Anterior cingulate cortex (tissue), 58 donors: ENCODE measurements at places on chromosomes 1 and 21.

GRCh38 chr1:100629391-100629790 lies 90.2 kb upstream of the VCAM1 start:
- DNase-seq = no peak

- no peak for DNase-seq
These were observed 222.0 kb downstream of the SDCCAG8 start for GRCh38 chr1:243477731-243478290.

- DNase-seq = no peak
These were observed at the start of gene SPRR1B for GRCh38 chr1:153030895-153031294. Gene SPRR1B, plus strand, starts transcription at chr1:153031203. Its CDS starts 1,143 bp downstream, at chr1:153032346.

DNA sequence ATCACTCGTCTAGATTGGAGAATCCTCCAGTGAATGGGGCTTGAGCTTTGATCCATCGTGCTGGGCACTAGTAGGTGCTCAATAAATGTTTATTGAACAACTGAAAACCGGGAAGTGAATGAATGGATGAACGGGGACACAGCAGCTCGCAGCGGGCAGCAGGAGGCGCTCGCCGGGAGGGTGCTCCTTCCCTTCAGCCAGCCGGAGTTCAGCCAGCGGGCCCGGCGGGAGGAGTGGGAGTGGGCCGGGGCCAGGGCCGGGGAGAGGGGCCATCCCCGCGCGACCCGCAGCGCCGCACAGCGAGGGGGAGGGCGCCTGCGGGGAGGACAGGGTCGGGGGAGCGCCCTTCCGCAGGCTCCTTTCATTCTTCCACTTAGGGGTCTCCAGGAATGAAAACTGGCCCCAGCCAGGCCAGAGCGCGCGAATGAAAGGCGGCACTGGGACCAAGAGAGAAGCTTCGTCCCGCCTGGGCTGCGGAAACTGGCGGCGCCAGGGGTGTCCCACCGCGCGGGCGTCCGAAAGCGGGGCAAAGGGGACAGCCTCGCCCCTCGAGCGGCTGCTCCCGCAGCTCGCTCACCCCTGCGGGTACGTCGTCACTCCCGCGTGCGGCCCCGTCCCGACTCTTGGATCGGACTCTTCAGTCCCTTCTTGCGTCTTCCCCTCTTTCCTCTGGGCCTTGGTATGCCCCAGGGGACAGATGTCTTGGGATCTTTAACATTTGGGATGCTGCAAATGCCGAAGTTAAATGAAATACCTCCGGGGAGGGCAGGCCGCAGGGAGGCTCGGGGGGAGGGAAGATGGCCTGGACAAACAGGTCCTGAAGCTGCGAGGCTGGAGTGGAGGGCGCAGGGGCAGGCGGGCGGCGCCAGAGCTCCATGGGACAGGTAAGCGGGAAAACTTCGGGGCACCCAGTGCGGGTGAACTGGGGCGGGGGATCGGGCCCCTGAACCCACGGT lies 3.6 kb upstream of the INAVA start:
- no peak for DNase-seq
